ENCODE measurements at places on chromosomes 5 and 9.

DNA sequence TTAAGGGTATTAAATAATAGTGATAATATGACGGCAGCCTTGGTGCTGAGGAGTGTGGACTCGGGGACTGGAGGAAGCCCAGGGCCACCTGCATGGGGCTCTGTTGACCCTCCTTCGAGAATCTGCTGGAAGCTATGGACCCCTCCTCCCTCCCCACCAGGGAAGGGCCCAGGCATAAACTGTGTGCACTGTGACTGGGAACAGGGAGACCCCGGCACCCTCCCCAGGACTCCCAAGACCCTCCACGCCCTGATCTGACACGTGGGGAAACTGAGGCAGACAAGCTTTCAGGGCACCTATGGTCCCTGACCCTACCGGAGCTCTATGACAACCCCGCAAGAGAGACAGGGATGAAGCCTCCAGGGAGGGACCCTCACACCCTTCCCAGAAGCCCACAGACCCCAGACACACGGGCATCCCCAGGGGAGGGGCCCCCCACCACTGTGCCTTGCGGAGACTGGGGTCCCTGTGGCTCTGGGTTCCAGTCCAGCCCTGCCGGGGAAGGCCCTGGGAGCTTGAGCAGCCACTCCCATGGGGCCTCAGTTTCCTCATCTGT is 6.5 kb upstream of the EGFL7 start:
- no peak for DNase-seq

GRCh38 chr5:179254638-179255271 is 90.5 kb downstream of the ADAMTS2 start:
- DNase-seq: no peak

- no peak for DNase-seq
Observed at GRCh38 chr9:21991072-21991959, 2.9 kb downstream of the CDKN2A start.

- no peak for DNase-seq
Observed at GRCh38 chr5:9020996-9021395, 524.9 kb downstream of the SEMA5A start.

GRCh38 chr5:159198063-159199036 is 11.0 kb downstream of the RNF145 start:
- DNase-seq: no peak

GRCh38 chr9:14271093-14271673 is 42.8 kb downstream of the NFIB start:
- DNase-seq: no peak

DNA sequence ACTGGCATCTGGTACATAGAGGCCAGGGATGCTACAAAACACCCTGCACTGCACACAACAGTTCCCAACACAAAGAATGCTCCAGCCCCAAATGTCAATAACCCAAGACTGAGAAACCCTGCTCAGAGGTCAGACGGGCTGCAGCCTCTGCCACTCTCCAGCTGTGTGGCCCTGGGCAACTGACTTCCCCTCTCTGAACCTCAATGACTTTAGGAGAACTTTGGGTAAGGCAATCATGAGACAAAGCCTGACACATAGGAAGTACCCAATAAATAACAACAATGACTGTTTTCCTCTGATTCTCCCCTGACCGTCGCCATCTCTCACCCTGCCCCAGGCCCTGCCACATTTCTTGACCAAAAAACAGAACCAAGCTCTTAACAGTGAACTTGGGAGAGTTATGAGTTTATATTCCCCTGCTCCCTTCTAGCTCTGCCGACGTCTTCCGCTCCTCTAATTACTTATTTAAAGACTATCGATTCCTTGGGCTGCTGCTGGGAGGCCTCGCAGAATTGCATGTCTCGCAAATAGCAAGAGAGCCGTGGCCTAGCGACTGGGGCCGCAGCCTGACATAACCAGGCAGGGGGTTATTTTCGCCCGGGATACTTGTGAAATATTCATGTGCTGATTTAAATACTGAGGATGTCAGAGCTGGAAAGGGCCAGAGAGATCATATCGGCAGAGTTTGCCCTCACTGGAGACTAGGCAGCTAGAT is 24.5 kb upstream of the CRB2 start:
- DNase-seq: no peak

- no peak for DNase-seq
Observed at GRCh38 chr5:127772531-127772930, 69.3 kb downstream of the CCDC192 start.

DNA sequence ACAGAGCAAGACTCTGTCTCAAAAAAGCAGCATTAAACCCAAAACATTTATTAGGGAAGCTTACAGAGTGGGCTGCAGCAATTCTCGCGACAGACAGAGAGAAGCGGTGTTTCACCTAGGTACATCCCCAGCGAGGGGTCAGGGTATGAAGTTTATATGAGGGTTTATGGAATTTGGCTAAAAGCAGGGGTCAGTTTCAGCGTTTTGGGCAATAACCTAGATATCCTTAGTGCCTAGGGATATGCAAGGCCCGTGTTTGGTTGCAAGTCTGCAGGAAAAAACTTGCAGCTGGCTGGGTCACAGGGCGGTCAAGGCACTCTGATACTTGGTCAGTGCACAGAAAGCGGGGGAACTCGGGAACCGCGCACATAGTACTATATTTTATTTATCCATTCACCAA is 649 bp upstream of the GLE1 start:
- DNase-seq: no peak

DNA sequence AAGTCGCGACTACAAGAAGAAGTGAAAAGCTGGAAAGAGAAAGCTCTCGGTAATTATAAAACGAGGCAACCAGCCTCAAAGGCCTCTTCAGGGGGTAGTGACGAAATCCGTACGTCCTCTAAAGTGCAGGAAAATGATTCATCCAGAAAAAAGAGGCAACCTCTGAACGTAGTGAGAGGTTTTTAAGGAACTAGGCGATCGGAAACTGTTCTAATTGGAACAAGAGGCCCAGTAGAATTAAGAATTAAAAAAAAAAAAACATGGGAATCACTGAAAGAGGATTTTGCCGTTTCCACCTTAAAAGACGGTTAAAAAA is 1.0 kb downstream of the CSNK1A1 start:
- peak; percentile 72 for DNase-seq

- DNase-seq: no peak
Observed at GRCh38 chr9:69462394-69462793, 137.4 kb downstream of the ENTREP1 start.

- no peak for DNase-seq
Observed at GRCh38 chr5:31378838-31379237, 153.1 kb downstream of the DROSHA start.

DNA sequence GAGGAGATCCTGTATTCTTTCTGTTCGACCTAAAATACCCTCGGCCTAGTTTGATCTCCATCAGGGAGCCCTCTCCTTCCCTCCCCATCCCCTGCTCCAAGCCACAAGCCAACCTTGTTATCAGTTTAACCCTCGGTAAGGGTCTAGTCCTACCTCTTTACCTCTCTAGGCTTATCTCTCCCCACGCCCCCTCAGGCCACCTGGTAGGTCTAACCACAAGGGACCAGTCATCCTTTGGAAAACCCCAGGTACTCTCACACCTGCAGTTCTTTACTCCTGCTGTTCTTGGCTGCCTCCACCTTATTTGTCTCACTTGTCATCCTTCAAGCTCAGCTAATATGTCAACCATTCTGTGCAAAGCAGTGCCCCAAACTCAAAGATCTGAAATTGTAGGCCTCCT is 78.7 kb downstream of the RAD23B start:
- no peak for DNase-seq

GRCh38 chr5:56037531-56038010 is 42.8 kb upstream of the IL6ST start:
- DNase-seq: no peak

GRCh38 chr5:154901276-154901675 is 36.7 kb downstream of the GEMIN5 start:
- no peak for DNase-seq

DNA sequence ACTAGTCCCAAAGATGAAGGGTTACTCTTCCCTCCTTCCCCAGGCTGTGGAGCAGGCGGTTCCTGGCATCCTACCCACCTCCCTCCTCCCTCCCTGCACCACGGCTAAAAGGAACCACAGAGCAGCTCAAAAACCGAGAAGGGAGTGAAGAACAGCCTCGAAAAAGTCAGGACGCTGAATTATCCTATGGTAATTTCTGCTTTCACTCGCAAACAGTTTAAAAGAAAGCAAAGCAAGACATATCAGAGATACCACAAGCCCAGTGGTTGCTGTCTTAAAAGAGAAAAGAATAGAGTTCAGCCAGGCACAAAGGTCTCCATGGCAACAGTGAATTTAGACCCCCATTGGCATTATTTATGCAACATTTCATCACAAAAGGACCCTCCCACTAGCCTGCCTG is 315.4 kb downstream of the CTNND2 start:
- DNase-seq: no peak

DNA sequence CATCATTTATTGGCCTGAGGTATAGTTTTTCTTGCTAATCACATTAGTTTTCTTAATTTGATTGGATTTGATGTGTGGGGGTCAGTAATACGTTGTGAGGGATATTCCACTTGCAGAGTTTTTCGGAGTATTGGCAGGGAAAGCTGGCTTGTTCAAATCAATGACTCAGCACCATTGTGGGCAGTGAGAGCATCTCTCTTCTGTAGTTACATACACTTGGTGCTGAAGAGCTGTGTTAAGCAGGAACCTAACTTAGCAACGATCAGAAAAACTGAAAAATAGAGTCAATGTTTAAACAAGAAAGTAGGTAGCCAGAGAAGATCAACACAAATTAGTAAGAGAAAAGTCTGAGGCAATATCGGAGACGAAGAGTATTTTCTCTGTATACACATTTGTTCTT is 344.6 kb upstream of the EDIL3 start:
- DNase-seq: no peak

DNA sequence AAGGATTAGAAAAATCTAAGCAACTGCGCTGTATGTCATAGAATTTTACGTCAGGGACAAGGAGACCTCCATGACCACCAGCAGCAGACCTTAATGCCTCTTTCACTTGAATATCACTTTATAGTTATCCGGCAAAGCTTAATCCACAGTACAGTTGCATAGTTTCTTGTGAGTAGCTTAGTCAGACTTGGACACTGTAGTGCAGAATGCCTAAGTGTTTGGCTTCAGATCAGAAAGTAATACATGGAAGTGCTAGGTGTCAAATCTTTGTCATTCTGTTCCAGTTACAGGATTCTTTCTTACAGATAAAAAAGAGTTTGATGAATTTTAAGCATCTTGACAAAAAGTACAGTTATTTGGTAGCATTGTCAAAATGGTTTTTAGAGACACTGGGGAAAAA is 239.9 kb upstream of the PAPPA start:
- DNase-seq: no peak

GRCh38 chr9:5608298-5609225 is 20.3 kb upstream of the RIC1 start:
- DNase-seq: peak; percentile 36

DNA sequence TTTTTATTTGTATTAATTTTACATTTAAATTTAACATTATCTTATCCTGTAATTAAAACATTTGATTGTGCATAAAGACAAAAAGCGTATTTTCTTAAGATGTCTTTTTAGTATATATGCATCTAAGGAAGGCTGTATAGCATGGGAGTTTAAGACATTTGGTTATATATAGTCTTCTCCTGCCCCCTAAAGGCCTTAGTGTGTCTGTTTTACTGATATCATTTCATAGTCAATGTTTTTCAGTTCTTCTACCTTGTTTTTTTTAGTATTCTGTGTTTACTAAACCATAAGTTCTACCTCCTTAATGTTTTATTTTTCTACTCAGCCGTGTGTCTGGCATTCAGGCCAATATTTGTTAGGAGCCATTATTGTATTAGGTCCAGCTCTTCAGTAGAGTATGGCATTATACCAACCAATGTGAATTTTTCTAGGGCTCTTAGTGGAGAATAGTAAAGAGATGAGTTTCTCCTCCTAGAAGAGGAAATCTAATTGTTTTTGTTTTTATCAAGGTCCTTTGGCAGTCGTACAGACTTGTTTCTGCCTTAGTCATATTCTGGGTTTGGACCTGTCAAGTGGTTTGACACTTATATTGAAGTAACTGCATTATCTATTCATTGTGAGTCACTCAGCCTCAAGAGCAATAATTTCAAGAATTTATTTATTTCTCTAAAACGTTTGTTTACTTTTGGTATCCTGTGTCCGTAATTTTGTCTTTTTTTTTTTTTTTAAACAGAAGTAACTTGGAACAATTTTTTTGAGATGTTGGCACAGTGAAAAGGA is 74.8 kb downstream of the SLF1 start:
- no peak for DNase-seq

DNA sequence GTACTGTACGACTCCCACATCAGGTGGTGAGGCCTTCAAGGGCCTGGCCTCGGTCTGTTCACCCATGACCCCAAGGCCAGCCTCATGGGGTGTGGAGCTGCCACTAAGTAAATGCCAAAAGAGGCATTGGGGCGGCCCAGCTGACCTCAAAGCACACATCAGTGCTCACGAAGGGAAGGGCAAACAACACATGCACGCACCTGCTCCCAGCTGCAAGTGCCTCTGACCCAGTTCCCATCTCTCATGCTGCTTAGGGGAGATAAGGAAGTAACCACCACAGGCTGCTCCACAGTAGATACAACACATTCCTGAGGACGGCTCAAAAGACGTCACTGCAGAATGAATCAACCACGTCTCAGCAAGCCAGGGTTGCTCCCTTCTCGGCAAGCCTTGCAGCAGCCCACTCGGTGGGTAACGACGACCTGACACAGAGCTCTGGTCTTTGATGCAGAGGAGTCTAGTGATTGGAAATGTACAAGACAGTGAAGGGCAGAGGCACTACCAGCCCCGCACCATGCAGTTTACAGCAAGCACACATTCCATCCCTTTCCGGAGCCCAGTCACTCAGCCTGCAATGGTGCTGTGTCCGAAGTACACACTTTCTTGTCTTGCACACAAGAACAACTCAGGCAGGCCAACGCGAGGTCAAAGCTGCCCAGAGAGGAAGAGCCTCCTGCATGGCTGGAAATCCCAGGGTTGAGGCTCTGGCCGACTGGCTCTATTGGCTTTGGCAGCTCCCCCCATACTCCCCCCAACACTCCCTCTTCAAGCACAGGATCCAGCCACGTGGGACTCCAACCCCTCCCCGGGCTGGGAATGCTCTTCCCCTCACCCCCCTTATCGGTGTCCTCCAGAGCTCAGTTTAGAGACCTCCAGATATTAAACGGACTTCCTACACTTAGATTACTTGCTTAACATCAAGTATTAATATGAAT is 31.8 kb downstream of the FABP6 start:
- DNase-seq: peak; percentile 25

GRCh38 chr9:19650312-19650711 is 138.5 kb downstream of the SLC24A2 start:
- DNase-seq: no peak

DNA sequence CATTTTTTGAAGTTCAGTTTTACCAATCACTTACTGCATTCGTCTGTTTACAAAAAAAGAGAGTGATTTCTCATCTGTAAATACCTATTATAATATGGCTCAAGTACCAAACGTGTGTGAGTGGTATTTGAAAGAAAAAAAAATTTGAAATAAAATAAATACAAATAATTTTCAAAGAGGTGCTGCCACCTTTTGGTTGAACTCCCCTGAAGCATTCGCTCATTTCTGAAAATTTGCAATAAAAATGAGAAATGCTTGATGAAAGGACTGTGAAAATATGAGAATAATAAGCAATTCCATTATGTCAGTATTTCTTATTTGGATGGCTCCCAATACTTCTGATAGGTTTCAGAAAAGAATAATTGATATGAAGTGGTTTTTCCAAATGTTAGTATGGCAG is 409.9 kb downstream of the CTNND2 start:
- DNase-seq: no peak

All from HL-60 (cell line).